Stimulated activated CD4-positive, alpha-beta T cell treated with anti-CD3 and anti-CD28 coated beads, Interleukin-4, amount 100 ng/mL, for 48 hours (primary cell): ENCODE measurements at places on chromosomes 3 and 15.

- DNase-seq, result no peak
Observed at GRCh38 chr15:33822479-33822878, 145.8 kb upstream of the CHRM5 start.

DNA sequence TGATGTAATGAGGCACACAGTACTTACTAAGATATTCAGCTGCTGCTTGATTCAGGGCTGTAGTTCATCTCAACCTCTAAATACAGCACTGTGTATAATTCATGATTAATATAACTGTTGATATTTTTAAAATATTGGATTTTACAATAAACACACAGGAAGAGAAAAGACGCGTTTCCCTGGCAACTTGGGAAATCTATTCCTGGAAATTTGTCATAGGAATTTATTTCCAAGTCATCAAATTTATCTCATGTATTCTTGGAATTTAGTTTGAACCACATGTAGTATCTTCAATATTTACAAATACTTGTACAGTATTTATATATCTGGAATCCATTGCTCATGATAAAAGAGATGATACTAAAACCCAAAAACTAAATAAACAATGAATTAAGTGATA lies 30.6 kb downstream of the EPHA3 start:
- no peak for DNase-seq

DNA sequence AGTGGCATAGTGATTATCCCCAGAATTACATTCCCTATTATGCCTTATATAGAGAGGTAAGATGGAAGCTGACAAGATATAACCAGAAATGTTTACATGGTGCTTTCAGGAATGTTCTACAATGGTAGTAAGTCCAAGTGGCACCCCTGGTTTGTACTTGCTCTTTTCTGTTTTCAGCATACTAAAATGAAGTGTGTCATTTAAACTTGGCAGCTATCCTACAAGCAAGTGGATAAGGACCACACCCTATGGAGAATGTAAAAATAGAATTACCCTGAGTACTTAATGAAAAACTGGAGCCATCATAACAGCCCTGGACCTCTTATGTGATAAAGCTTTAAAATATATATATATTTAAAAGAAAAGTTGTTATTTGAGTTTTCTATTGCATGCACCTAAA lies 1012.7 kb upstream of the CADM2 start:
- DNase-seq, result no peak

- peak; percentile 97 for DNase-seq
Observed at GRCh38 chr15:89243691-89244573, at the start of gene FANCI. Gene FANCI, plus strand, starts transcription at chr15:89243979. Its CDS starts 3,669 bp downstream, at chr15:89247648.

DNA sequence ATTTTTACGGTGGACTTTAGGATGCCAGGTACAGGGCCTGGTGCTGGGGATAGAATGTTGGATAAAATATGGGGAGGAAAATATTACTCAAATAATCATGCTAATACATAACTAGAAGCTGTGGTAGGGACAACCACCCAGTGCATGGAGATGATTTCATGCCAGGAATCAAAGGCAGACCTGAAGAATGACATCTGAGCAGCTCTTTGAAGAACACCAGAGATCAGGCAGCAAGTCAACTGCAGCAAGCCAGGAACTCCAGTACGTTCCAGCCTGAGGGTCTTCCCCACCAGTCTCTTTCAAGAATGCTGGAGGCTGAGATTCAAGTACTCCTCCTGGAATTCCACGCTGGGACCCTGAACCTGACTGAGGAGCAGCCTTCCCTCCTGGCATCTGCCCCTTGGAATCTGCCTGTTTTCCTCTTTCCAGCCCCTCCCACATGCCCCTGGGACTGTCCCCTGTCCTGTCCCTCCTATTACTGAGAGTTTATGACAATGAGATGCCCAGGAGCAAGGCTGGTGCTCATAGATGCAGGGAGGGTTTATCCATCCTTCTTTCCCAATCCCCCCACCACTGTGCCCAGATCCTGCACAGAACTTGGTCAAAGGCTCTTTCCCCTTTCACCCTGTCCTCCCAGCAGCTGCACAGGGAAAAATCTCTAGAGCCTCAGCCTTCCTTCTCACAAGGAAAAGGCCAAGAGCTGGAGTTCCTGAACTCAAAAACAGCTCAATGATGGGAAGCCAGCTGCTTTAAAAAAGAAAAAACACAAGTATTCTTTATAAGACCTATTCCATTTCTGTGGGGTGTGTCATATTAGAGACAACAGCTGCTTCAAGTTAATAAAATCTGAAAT lies 68.0 kb downstream of the PDZRN3 start:
- DNase-seq, result no peak

- no peak for DNase-seq
Observed at GRCh38 chr3:111073218-111073617, 1.6 kb downstream of the NECTIN3 start.

GRCh38 chr3:63565220-63565619 lies 87.3 kb upstream of the SNTN start:
- DNase-seq, result no peak
